Activated CD4-positive, CD25-positive, alpha-beta regulatory T cell treated with anti-CD3 and anti-CD28 coated beads, Interleukin-2, amount 50 U/mL, for 24 hours (primary cell): ENCODE measurements at places on chromosomes 1 and 21.
A peak's percentile ranks its signal among the peaks of the same experiment; 100 is the strongest.

DNA sequence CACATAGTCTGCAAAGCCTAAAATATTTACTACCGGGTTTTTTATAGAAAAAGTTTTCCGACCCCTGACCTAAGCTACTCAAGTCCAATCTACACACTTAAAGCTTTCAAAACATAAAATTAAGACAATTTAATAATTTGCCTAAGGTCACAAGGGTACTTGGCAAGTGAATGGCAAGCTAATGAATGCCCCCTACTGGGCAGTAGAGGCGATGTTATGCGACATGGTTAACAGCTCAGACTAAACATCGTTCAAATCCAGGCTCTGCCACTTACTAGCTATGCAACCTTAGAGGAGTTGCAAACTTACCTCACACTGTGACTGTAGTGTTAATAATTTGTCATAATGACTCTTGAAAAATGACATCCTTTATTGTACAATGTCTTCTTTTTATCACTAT is 317.2 kb upstream of the NFIA start:
- ATAC-seq: no peak

DNA sequence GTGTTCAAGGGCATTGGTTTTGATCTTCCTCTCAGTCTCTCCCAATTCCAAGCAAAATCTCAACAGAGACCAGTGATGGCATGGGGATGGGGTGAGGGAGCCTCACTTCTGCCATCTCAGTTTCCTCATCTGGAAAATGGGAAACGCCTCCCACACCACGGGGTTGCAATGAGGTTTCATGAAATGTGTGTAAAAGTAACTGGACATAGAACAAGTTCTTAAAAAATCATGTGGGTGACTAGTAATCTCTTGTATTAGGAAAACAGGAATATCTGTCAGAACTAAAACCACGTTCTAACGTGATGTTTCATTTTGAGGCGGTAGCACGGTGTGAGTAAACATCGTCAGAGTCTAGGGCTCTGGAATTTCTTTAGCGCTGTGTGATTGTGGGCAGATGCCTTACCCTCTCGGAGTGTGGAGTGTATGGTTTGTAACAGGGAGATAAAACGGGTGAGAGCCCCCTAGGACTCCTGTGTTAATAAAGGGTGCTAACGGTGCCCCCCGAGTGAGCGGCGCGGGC is 55.5 kb upstream of the DNAJC6 start:
- ATAC-seq: peak; percentile 40

DNA sequence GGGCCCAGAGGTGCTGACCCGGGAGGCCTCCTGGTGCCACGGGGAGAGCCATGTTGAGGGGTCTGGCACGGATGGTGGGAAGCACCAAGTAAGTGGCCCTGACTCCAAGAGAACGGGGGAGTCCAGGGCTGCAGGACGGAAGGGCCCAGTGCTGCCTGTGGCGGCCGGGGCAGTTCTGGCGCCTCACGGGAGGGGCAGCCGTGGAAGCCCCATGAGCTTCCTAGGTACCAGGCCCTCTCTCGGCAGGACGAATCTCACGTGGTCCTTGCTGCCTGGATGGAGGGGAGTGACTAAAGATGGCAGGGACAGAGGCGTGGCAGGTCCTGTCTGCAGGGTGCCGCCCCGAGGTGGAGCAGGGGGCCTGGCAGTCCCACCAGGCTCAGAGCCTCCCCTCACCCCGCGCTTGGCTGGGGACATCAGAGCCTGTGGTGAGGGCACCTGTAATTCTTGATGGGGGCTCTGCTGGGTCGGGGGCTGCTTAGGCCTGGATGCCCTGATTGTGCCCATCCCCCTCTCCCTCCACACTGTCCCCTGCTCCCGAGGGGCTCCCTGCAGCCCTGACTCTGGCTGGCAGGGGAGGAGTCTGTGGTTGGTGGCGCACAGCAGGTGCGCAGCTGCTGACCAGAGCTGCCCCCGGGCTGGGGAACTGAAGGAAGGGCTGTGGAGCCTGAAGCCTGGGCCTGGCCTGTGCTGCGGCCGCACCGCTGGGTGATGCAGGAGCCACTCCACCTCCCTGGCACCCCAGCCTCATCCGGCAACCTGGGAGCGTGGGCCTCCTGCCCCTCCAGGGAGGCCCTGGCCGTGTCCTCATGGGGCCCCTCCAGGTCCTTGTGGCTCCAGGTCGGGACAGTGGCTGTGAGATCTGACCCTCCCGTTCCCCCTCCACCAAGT is 31.4 kb downstream of the POFUT2 start:
- no peak for ATAC-seq

DNA sequence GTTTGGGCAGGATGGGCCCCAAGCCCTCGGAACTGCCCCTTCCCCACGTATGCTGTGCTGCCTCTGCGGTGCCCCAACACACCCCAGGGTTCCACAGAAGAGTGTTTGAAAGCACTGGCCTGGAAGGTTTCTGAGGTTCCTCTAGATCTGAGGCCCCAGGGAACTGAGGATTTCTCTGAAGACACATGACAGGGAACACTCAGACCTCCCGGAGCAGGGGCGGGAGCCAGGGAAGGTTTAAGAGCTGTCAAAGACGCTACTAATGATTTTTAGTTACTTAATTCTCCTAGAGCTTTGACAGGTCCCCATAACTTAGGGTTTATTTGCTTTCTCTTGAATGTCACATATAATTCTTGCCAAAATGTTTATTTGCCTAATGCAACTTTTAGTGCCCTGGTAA is 212.3 kb upstream of the GRIK3 start:
- no peak for ATAC-seq

DNA sequence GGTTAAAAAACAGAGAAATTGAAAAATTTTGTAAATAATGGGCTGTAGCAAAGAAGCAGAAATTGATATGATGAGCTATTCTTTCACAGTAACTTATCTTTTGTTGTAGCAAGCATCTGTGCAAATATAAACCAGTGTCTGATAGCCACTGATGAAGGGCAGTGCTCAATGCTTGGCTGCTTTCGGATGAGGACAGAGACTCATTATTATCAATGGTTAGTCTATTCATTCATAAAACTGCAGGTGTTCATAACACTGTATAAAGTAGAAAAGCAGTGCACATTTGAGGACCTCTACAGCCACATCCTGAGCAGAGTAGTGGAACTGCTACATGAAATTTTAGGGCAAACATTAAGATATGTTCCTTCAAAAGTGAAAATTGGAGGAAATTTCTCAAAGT is 107.2 kb downstream of the FAF1 start:
- ATAC-seq: no peak

- ATAC-seq: no peak
These were observed 171.6 kb upstream of the ARHGEF16 start for GRCh38 chr1:3282656-3283430.

DNA sequence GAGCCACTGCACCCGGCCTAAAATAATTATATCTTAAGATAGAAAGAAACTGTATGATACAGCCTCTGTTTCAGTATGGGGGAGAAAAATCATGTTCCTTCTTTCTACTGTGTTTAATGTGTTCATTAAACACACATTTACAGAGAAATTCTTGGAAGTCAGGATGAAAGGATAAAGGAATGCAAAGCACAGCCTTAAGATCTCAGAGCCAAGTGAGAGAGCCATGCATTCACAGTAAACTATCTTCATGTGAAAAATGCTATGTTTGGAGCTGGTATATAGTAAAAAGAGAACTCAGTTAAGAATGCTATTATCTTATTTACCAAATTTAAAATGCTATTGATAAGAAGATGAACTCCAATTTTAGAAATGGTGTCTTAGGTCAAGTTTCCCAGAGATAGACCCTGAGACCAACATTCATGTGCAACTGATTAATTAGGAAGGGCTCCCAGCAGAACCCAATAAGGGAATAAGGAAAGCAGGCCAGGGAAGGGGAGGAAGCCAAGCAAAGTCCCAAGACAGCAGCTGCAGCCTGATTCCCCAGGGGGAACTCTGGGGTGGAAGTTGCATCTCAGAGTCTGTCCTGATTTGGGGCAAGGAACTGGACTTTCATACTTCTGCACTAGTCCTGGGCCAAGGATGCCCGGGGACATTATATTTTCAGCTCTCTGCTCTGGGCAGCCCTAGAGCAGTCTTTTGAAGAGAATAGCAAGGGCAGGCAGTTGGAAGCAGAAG is 130.0 kb upstream of the ZNF648 start:
- ATAC-seq: no peak

- no peak for ATAC-seq
These were observed 15.1 kb downstream of the MIIP start for GRCh38 chr1:12034381-12034801.

GRCh38 chr1:18313523-18313922 is 167.2 kb upstream of the KLHDC7A start:
- ATAC-seq: no peak

DNA sequence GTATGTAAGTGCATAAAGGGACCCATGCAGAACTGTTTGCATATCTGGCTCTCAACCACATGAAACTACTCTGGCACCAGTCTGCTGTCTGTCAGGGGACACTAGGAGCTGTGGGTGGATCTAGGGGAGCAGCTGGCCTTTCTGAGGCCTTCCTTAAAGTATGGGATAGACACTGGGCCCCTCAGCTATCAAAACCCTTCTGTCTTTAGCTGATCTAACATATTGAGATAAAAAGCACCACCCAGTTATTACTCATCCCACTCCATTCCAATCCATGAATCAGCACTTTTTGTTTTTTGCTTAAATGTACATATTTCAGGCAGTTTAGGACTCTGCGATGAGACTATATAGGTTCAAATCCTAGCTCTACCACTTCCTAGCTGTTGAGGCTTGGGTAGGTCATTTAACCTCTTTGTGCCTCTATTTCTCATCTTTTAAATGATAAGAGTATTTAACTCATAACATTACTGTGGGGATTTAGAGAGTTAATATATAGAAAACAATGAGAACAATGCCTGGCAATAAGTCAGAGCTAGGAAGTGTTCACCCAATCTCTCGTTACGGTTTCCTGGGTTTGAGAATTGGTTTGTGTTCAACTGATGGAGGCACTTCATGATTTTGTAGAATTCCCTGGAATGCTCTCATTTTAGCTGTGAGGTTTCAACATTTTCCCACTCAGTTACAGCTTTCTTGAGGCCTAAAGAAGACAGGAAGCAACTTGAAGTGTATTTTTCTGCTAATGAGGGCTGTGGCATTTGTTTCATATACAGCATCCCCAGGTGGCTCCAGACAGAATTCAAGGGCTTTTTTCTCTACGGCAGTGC is 68.9 kb downstream of the LRIG2 start:
- ATAC-seq: no peak

DNA sequence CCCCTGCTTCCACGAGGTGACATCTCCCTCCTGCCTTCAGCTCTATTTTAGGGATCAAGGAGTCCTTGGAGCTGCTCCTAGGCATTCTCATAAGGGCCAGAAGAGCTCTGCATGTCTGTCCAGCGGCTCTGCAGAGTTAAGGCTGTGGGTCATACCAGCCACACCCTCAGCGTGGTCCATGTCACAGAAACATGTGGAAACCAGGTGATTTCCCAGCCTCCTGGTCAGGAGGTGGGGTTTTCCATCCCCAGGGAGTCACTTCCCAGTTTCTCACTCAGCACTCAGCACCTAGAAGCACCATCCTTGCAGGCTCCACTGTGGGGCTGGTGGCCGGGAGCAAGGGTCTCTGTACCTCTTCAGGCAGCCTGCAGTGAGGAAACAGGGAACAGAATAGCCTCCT is 1.4 kb upstream of the TNFRSF1B start:
- ATAC-seq: no peak
